ENCODE measurements at places on chromosomes 7 and 10.

- DNase-seq = no peak
These were observed 41.3 kb downstream of the IL2RA start for GRCh38 chr10:6020826-6021225.

DNA sequence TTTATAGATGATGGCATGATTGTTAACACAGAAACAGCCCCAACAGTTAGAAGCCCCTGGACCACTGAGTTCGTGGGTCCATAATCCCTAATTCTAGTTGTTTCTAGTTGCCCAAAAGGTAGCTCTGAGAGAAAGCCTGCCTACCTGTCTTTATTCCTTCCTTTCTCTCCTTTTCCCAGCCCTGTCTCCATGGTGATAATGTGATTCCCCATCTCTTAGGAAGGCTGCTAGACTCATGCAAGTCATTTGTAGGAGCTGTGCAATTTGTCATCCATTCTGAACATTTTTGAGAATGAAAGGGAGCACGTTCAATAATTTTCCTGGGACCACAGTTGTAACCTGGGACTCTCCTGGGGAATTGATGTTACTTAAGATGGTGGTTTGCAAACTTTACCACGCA is 183.4 kb downstream of the EMX2 start:
- DNase-seq = no peak

DNA sequence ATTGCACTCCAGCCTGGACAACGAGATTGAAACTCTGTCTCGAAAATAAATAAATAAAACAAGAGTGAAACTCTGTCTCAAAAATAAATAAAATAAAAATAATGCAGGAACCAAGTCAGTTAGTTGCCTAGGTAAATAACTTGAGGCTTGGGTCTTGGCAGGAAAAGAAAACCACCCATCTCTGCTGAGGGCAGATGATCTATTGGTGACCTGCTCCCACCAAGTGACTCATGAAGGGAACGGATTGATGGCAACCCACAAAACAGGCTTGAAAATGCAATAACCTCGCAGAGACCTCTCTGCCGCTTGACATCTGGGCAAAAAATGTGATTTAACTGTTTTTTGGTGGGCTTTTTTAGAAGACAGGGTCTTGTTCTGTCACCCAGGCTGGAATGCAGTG is 86.6 kb downstream of the CALN1 start:
- DNase-seq = no peak

DNA sequence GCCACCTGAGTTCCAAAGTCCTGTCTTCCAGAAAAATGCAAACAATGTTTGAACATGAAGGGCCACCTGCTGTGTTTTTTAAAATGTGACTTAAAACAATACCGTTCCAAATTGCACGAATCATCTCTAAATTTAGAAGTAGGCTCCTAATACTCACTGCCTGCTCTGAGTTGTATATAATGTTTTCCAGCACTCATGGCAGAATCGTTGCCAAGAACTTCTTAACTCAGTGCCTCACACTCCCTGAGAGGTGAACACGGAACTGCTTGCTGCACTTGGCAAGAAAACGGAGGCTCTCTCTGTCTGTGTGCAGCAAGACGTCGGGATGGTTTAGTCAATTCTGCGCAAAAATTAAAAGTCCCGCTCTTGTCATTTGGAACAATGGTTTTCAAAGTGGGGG is 757.3 kb upstream of the AUTS2 start:
- DNase-seq = no peak

GRCh38 chr7:100506356-100506923 is 22.7 kb downstream of the NYAP1 start:
- DNase-seq = no peak

GRCh38 chr10:33008499-33009243 is 50.6 kb upstream of the ITGB1 start:
- peak; percentile 79 for DNase-seq

- DNase-seq = no peak
These were observed 26.9 kb upstream of the PITRM1 start for GRCh38 chr10:3199488-3199887.

DNA sequence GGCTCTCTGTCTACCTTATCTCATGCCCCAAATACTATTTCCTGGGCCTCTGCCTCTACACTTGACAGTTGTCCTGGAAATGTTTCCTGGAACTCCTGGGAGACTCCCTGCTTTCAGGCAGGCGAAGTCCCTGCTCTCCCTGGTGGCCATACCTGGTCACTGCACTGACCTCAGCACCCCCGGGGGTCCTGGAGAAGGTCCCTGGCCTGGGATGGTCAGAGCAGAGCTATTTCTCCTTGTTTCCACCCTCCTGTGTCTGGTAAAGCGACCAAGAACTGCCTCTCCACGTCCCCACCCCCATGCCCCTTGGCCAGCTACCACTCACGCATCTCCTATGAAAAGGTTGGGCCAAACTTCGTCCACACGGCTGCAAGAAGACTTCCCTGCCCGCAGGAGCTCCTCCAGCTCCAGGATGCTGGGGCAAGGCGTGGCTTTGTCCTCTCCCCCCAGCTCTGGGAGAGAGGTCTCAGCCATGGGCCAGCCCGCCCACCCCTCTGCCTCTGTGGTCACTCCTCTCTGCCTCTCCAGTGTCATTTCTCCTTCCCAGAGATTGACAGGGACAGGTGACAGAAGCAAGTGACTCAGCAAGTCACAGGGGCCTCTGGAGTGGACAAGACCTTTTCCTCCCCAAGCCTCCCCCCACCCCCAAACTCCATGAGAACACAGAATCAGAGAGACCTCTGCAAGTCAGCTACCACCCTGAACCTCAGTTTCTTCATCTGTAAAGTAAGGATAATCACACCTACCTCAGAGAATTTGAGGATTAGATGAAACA is 2.6 kb upstream of the SAMD8 start:
- DNase-seq = peak; percentile 29

DNA sequence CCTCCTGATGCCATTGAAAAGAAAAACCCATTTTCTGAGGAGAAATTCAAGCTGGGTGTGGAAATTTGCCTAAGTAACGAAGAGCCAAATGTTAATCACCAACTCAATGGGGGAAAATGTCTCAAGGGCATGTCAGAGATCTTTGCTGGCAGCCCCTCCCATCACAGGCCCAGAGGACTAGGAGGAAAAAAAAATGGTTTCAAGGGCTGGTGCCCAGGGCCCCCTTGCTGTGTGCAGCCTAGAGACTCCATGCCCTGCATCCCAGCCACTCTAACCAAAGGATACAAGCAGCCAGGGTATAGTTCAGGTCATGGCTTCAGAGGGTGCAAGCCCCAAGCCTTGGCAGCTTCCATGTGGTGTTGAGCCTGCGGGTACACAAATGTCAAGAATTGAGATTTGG is 106.3 kb downstream of the ALOX5 start:
- no peak for DNase-seq

- DNase-seq = no peak
These were observed 1.4 kb downstream of the SFR1 start for GRCh38 chr10:104123397-104123796.

GRCh38 chr10:25938405-25938804 is 4.4 kb downstream of the MYO3A start:
- DNase-seq = no peak

- DNase-seq = no peak
These were observed 473.8 kb downstream of the KCNMA1 start for GRCh38 chr10:77163670-77164348.

DNA sequence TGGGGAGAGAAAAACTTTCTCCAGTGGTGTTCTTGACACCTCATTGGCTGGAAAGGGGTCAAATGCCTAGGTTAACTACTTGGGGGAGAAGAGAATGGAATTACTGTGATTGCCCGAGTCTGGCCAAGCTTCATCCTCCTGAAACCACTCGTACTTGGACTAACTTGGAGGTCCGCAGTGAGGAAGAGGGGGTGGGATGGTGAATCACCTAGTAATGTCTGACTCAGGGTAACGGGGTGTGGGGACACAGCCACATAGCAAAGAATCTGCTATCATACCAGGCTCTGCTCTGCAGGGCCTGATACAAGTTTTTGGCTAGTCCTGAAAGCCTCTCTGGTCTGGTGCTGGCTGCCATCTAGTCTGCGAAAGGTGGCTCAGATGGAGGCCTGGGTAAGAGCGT is 190.9 kb downstream of the RPS24 start:
- DNase-seq = no peak

GRCh38 chr10:13659887-13660550 is 73.3 kb downstream of the PRPF18 start:
- peak; percentile 77 for DNase-seq

- DNase-seq = peak; percentile 64
These were observed 74.3 kb upstream of the ASAH2 start for GRCh38 chr10:50325449-50326171.

DNA sequence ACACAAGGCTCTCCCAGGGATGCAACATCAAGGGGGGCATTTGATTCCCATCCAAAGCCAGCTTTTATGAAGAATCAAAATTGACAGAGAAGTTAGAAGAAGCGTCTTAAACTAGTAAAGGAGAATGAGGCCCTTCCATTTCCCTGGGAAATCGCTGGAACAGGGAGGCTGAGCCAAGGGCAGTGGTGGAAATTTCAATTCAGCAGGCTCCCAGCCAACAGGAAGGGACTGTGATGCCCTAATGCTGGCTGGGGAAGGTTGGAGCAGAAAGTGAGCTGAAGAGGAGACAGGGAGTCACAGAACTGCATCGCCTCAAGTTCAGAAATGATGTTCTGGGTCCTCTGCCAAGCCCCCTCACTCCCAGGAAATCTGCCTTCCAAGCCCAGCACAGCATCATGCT is 517.3 kb downstream of the GRID1 start:
- DNase-seq = no peak

DNA sequence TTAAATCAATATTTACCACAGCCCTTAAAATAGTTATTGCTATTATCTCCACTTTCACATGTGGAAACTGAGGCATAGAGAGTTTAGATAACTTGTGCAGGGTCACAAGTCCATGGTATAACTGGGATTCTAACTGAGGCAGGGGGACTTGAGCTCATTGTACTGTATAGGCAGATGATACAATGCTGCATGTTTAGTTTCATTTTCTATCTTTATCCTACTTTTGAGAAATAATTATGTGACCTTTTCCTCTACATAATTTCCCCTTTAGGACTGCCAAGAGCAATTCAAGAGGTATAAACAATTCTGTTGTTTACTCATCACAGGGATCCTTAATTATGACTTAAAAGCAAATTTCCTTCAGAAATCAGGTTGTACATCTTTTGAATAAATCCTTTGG is 193.1 kb downstream of the SUGCT start:
- no peak for DNase-seq

GRCh38 chr7:84809877-84810276 is 377.0 kb downstream of the SEMA3D start:
- no peak for DNase-seq

- DNase-seq = no peak
These were observed 41.7 kb upstream of the PHYHIPL start for GRCh38 chr10:59134785-59135184.

DNA sequence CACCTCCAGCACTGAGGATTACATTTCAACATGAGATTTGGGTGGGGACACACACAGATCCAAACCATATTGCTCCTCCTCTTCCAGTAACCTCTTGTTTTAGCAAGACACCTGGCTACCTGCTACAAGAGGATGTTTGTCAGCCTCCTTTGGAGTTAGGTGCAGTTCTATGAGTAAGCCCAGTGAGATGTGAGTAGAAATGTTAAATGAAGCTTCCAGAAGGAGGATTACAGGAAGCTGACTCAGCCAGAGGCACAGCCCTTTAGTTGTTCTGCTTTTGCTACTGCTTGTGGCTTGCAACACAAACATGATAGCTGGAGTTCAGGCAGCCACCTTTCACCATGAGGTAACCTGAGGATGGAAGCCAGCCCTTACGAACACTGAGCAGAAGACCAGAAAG is 382.7 kb upstream of the RNF32 start:
- DNase-seq = no peak

- no peak for DNase-seq
These were observed 24.0 kb upstream of the PCGF5 start for GRCh38 chr10:91196268-91197048.

All from GM12865 (cell line).